ENCODE measurements at places on chromosomes 7 and 10.

GRCh38 chr7:1972744-1973143 lies 260.0 kb downstream of the MAD1L1 start:
- no peak for DNase-seq

GRCh38 chr7:157513162-157513621 lies 176.4 kb downstream of the DNAJB6 start:
- DNase-seq: no peak

DNA sequence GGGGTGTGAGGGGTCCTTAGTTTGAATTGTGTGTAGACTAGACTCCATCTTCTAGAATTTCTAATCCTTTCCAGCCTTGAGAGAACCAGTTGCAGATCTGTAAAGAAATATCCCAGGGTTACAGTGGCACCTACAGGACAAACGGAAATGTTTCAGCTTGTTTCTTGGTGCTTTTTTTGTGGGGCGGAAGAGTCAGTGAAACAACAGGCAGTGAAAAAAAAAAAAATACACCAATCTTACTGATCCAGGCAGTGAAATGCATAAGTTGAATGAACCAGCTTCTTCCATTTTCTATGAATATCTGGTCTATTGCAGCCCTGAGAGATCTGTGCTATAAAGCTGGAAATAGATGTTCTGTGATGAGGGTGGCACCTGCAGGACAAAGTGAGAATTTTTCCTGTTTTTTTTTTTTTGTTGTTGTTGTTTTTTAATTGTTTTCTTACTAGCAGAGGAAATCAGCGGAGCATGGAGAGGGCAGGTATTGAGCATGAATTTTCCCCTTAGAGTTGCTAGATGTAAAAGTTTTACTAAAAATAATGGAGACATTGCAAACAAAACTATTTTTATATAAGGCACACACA lies 81.9 kb upstream of the DYNC1I1 start:
- DNase-seq: peak; percentile 91

GRCh38 chr7:69845721-69846495 lies 247.6 kb downstream of the AUTS2 start:
- DNase-seq: no peak

DNA sequence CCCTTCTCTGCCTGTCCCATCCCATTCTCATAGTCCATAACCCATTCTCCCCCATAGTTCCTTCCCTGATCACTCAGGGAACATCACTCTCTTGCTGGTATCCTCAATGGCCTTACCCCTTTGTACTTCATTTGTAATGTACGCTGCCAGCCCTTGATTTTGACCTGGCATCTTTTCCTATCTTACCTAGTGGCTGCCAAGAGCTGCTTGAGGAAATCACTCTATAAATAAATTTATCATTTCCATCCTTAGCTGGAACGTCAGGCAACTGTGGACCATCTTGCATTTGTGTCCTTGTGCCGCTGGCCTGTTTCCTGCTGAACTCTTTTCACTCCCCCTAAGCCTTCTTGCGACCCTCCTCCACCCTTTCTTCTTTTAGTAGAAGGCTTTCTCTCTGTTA lies 14.0 kb downstream of the CDK14 start:
- no peak for DNase-seq

DNA sequence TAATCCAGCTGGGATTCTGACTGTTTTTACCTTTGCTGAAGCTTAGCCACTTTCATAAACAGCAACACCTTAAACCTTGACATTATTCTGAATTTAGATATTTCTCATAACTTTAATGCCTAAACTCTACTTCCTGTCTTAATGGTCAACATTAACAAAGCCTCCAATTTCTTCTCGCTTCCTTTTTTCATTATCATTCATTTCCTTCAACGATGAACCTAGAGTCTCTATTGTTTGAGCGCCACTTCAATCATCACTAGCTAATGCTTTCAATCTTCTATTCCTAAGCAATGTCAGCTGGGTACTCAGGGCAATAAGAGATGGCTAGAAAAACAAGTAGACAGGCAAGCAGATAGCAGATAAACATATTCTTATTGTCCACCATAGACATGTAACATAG lies 96.6 kb upstream of the TMEM196 start:
- DNase-seq: no peak

GRCh38 chr10:129455625-129456024 lies 11.4 kb upstream of the MGMT start:
- no peak for DNase-seq

GRCh38 chr7:116095396-116095795 lies 64.8 kb upstream of the TFEC start:
- DNase-seq: no peak

- DNase-seq: no peak
These were observed 109.8 kb downstream of the SH3PXD2A start for GRCh38 chr10:103745341-103746247.

All from OCI-M1 (cell line).